ENCODE measurements at places on chromosomes 5 and 9. TPM values are rescaled to one million over a fixed set of nuclear protein-coding genes. Genes with fewer than 3 reads are reported as not detected.

Gene RIMOC1
- 21.8 TPM for total RNA-seq

Gene SCGB3A2
- total RNA-seq, result not detected

Gene FCHO2
- total RNA-seq, result 13.5 TPM

Gene C5orf15
- 60.3 TPM for total RNA-seq

Gene FAM81B
- total RNA-seq, result not detected

Gene UNC13B
- 18.3 TPM for total RNA-seq

Gene PCDHGA6
- total RNA-seq, result 0.98 TPM
